ENCODE measurements at places on chromosomes 4 and X.

DNA sequence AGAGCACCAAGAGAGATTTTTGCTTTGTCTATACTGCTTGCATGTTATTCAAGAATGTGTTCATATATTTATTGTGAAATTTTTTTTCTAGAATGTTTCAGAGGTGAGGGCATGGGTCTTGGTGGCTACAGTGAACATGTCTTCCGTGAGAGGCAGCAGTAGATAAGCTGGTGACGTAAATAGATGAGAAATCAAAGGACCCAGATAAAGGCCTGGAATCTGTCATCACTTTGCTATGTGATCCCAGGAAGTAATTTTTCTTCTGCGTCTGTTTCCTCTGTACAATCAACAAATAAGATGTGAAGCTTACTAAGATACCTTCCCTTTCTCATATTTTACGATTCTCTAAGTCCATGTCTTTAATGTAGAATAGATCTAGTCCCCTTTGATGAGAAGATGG, 129.1 kb downstream of the COL4A6 start:
- DNase-seq, result no peak

GRCh38 chrX:133600536-133600935, 185.2 kb upstream of the GPC4 start:
- no peak for DNase-seq

DNA sequence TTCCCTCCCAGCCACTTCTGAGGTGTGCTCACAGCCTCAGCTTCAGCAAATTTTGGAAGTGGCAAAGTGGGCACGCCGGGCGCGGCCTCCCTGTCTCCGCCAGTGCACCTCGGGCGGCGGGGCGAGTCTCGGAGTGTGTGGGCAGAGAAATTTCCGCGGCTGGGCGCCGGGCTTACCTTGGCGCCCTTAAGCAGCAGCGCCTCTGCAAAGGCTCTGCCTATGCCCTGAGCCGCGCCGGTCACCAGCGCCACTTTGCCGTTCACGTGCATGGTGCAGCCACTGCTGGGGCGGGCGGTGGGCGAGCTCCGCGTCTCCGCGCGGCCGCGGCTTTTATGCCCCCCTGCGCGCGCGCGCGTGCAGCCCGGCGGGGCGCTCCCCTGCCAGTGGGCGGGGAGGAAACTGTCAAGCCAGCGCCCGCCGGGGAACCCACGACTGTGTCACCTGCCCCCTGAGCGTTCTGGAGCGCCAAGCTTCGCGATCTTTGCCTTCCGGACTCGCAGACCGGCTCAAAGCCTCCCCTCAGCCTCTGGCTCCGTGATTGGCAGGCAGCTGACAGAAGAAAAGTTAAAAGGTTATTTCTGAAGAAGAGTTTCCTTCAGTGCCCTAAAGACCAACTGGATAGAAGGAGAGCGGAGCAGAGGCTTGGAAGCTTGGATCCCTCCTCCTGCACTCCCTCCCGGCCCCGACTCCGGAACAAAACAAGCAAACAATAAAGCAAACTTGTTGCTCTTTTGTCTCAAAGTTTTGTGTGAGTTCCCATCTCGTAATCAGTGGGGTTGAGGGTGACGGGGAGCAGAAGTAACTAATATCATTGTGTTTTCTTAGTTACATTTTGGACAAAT, at the start of gene HPGD:
Gene HPGD, minus strand, starts transcription at position 306 of the 842 bp plus-strand sequence. Its CDS starts 37 bp downstream, at position 269.
- peak; percentile 29 for DNase-seq

- DNase-seq, result peak; percentile 6
These were observed 86.0 kb downstream of the PCYT1B start for GRCh38 chrX:24561121-24561520.

DNA sequence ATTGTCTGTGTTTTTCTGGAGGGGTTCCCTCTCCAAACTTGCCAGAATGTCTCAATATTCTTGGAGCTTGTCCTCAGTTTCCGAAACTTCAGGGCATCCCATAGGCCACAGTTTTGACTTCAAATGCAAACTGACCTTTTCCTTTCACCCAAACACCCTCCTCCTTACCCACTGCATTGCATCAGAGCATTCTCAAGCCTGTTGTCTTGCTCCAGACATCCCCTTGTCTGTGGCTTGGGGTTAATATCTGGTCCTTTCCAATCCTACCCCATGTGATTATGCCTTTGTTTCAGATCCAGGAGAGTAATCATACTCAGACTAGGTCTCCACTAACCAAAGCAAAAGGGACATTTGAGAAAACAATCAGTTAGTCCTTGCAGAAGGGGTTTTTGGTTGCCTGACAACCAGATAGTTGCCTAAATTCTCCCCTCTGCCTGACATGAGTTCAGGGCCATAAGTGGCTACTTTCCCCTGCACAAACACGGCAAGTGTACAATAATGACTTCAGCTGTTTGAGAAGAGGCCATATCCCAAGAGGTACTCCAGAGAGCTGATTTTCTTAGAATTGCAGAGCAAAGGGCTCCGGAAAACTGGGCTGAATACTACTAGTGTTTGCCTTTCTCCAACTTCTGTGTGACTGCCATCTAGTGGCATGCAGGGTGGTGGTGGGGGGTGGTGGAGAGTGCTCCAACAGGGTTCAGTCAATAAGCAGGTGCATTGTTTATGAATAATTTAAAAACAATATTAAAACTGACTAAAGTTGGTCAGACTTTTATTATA, 130.2 kb downstream of the CHRDL1 start:
- peak; percentile 79 for DNase-seq

- no peak for DNase-seq
These were observed 5.9 kb downstream of the IRAK1 start for GRCh38 chrX:154013614-154014360.

GRCh38 chr4:173138624-173139023, 30.0 kb upstream of the GALNT7 start:
- no peak for DNase-seq

GRCh38 chr4:5200513-5200912, 149.2 kb downstream of the STK32B start:
- no peak for DNase-seq
